ENCODE measurements at places on chromosomes 1 and 21.

GRCh38 chr1:85224295-85224694, 23.5 kb upstream of the SYDE2 start:
- no peak for DNase-seq

DNA sequence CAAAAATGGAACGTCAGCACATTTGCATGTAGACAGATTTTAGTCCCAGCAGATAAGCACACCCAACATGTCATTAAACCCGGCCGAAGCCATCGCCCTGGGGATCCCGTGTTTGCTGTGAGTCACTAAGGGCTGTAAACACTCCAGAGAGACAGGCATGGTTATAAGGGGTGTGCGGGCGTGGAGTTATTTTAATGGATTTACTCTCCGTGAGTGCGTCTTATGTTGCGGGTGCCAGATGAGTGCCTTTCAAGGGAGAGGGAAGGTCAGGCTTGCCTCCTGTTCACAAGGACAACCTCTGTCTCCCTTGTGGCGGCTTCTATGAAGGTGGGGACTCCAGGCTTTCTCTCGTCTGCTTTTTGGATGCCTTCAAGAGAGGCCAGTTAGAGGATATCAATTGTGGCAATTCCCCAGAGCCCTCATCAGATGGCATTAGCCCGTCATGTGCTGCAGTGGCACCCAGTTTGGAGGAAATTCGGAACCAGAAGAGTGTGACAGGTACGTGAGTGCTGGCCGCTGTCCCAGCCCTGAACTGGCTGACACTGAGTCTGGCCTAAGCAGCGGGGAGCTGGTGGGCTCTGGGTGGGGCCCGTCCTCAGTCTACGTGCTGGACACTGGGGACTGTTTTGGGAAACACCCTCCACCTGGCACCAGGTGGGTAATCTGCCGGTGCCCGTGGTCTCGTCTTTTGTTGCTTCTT, 223.8 kb upstream of the TMEM51 start:
- DNase-seq, result no peak

DNA sequence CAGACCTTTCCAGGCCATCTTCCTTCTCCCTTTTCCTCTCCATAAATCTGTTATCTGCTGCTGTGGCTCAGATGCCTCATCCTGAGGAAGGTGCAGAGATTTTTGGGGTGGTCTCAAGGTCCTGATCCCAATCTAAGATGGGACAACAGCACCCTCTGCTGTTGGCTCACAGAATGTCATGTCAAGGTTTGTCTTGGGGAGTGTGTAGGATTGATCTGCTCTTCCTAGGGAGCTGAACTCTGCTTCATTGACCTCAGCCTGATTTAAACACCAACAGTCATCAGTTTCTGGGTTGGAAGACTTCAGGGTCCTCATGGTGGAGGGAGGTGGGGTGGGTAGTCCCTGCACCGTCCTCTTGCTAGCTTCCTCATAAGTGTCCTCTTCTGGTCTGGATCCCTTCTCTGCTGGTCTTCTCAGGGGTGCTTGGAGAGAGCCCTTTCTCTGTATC, 62.8 kb upstream of the LAX1 start:
- DNase-seq, result peak; percentile 46

DNA sequence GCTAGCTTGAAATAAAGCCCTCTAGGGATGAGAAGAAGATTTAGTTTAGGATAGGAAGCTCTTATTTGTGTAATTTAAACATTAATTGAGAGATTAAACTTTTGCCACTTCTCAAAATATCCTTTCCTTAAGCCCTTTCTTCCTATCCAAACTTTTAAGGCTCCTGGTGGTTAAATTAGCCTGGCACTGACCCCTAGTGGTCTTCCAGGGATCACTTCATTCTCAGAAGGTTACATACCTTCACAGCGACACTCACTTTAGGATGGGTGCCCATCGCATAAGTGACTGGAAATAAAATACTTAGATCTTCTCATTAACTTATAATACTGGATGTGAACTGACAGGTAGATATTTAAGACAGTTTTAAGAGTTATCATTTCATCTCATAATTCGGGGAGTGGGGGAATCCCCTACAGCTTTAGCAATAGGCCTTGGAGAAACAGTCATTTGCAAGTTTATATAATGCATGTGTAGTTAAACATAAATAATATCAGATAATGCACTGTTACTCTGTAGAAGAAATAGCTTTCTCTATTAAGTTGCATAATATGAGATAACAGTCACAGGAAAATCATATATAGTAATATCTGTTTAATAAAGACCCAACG, 7.4 kb downstream of the LHX9 start:
- peak; percentile 57 for DNase-seq

DNA sequence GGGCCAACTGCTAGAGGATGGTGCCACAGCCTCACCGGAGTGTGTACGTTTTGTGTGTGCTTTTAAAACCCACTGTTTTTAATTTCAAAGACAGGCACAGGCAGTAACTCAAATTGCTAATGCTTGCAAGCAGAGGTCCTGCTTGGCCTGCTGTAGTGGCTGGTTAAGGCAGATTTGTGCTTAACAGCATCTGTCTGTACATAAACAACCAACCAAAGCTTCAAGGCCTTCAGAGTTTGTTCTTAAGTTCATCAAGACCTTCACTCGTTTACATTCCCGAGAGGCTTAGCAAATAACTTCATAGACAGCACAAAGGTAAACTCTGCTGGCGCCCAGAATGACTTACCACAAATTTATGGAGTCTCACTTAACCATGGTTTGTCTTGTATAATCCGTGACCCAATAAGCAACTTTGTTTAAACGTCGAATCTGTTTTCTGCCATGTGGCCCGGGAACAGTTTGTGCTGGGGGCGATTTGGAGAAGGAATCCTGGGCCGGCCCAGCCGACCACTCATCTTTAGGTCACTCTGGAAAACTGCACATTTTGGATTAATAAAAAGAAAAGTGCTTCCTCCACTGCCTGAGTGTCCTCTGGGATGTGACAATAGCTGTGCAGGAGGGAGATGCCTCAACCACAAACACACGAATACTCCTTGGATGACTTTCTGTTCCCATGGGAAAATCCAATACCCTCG, 58.1 kb downstream of the CAPZB start:
- no peak for DNase-seq

- DNase-seq, result no peak
Measured at GRCh38 chr1:99438656-99439230, 174.5 kb downstream of the PLPPR4 start.

DNA sequence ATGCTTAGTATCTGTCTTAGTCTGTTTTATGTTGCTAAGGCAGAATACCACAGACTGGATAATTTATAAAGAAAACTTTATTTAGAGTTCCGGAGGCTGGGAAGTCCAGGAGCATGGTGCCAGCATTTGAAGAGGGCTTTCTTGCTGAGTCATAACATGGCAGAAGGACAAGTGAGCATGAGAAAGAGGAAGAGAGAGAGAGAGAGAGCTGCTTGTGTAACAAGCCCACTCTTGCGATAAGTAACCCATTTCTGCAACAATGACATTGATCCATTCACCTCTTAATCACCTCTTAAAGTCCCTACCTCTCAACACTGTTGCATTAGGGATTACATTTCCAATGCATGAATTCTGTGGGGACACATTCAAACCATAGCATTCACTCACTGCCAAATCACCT, 11.7 kb upstream of the MYOCOS start:
- DNase-seq, result peak; percentile 48

GRCh38 chr1:36203554-36204346, 20.5 kb upstream of the THRAP3 start:
- DNase-seq, result peak; percentile 87

- peak; percentile 46 for DNase-seq
Measured at GRCh38 chr1:3695326-3696217, 43.3 kb downstream of the TP73 start.

DNA sequence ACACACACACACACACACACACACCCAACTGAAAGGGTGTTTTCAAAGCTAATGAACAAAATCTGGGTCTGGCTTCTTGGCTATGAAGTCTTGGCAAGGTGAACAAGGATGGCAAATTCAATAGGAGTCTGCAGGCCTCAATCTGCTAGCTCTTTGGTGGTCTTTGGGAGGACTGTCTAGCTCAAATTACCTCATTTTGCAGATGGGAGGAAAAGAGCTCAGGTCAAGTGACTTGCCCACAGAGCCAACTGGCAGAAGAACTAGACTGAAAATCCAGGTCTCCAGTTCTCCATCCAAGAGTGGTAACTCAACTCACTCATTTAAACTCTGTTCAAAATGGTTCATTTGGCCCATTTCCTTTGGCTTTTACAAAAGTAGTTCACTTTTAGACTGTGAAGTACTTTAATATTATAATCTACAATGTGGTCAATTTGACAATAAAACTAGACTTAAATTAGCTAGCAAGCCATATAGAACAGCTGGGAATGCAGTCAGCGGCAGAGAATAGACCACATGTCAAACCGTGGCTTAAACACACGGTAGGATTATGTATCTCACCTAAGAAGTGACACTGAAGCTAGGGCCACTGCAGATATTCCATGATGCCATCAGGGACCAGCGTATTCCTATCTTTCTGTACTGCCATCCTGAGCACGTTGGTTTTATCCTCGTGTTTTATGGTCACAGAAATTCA, 112.9 kb downstream of the APP start:
- DNase-seq, result no peak

DNA sequence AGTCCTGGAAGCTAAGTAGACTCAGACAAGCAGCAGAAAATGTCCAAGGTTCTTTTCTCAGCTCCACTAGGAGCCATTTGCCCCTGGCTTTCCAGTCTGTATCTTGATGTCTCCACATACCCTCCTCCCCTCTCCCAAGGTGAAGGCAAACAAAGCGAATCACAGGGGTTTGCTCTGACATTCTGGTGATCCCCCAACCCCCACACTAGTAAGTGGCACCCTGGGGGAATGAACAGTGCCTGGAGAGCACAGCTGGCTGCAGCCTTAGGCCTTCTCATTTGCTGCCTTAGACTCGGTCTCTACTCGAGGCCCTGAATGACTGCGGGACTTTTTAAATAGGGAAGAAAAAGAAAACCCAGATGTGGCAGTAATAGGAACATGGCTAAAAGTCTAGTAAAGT, 15.3 kb downstream of the ERI3 start:
- no peak for DNase-seq

GRCh38 chr1:162384601-162385279, 3.2 kb downstream of the C1orf226 start:
- no peak for DNase-seq

GRCh38 chr1:209367061-209367772, 216.3 kb upstream of the CAMK1G start:
- no peak for DNase-seq

GRCh38 chr1:84721152-84721551, 30.9 kb upstream of the SSX2IP start:
- no peak for DNase-seq
